ENCODE measurements at places on chromosomes 16 and 17. TPM values are rescaled to one million over a fixed set of nuclear protein-coding genes. Genes with fewer than 3 reads are reported as not detected.
A peak's percentile ranks its signal among the peaks of the same experiment; 100 is the strongest.

Gene TLCD3A
- total RNA-seq = 25.8 TPM

- no peak for DNase-seq
Observed at GRCh38 chr17:73800893-73801292, 156.6 kb upstream of the SDK2 start.

Gene ZNF18
- total RNA-seq = 8.3 TPM

- DNase-seq = no peak
Observed at GRCh38 chr16:14017886-14018285, 53.2 kb upstream of the MRTFB start.

DNA sequence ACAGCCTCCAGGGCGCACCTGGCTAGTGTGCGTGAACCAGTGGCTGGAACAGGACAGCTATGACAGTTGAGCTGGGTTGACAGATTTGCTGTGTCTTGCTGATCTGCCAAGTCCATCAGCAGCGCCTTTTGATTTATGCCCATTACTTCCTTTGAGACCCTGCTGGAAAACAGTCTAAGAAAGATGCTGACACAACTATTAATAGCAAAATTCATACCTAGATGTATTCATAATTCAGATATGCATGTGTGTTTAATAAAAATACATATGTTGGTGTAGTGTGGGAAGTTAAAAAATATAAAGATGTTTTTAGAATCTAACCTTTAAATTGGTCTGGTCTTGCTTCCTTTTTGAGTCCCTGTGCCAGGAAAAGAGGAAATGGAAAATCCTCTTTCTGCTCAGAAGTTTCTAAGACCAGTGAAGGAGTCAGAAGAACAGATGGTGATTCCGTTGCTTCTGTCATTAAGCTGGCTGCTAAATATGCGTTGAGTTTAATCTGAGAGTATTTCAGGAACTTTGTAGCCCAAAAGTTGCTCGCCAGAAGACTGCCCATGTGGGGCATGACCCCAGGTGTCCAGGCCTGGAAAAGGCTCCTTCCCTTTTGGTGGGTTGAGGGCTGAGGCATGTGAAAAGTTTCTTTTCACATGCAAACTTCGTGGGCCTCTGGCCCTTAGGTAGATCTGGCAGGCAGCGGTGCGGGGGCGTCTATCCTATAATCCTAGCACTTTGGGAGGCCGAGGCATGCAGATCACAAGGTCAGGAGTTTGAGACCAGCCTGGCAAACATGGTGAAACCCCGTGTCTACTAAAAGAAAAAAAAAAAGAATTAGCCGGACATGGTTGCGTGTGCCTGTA, 40.0 kb upstream of the ENDOV start:
- DNase-seq = no peak

Gene CD300E
- total RNA-seq = not detected

Gene RRAD
- total RNA-seq = 12.1 TPM

Gene TEKT1
- total RNA-seq = not detected

DNA sequence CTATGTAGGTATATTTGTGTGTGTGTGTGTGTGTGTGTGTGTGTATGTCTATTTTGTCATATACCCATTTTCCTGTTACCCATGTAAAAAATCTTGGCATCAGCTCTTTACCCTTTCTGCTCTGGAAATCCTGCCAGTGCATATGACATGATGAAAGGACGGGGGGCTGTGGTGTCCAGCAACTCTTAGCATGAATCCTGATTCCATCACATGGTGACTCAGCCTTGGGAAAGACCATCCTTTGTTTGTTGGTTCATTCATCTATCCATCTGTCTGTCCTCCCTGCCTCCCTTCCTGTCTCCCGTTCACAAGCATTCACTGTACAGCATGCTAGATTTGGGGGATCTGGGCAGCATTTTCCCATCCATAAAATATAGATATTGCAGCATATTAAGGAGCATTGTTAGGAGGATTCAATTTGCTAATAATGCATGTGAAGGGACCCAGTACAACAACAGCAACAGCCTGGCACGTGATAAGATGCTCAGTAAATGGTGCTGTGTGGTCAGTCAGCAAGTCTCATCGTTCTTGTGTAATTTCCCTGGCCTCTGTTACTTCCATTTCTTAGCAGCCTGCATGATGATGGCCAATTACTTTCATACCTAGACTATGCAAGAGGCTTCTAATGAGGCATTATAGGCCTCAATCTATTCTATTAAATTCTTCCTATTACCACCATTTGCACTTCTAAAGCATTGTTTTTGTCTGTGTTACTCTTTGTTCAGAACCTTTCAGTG, 191.0 kb downstream of the PRKCA start:
- peak; percentile 66 for DNase-seq

Gene ABCA6
- total RNA-seq = not detected

DNA sequence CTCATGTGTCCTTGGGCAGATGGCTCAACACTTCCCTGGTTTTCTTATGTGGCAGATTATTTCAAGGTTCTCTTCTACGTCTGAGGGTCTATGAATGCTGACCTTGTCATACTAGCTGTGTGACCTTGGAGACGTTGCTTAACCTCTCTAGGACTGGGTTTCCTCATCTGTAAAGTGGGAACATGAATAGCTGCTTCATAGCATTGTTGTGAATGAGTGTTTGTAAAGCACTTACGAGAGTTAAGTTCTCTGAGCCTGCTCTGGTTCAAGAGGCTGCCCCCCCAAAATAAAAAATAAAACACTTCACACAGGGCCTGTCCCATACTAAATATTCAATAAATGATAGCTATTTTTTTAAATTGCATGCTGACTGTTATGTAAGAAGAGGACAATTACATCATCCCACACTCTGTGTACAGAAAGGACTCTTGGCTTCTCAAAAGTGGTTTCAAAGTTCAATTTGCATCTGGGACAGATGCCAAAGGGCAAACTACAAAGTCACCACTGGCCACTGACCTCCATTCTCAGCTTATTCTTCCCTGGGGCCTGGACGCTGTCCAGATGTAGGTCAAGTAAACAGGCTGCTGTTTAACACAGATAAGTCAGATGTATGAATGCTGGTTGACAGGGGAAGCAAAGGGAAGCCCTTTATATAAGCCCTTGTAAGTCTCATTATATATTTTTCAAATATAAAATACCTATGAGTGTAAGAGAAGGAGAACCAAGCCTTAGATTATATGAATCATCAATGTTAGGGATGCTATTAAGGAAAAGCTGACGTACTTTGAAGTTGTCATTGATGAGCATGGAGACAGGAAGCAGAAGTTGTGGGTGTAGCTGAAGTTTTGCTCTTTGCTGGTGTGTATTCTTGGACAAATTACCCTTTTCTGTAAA, 15.4 kb upstream of the NDEL1 start:
- peak; percentile 45 for DNase-seq

Gene ZFPM1
- total RNA-seq = 8.0 TPM

GRCh38 chr16:73131156-73131862, 83.4 kb upstream of the ZFHX3 start:
- no peak for DNase-seq

DNA sequence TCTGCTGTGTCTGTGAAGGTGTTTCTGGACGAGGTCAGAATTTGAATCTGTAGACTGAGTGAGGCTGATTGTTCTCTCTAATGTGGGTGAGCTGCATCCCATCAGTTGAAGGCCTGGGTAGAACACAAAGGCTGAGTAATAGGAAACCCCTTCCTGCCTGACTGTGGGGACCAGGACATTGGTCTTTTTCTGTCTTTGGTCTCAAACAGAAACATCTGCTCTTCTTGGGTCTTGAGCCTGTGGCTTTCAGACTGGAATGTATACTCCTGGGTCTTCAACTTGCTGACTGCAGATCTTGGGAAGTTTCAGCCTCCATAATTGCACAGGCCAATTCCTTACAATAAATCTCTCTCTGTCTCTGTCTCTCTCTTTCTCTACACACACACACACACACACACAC, 19.6 kb upstream of the LRRC75A start:
- DNase-seq = no peak
